ENCODE measurements at places on chromosomes 1 and 21. TPM values are rescaled to one million over a fixed set of nuclear protein-coding genes. Genes with fewer than 3 reads are reported as not detected.

Gene MX2
- 0.17 TPM for total RNA-seq

Gene MRPS15
- total RNA-seq = 47.7 TPM

Gene SYDE2
- total RNA-seq = 9.7 TPM

Gene MASP2
- total RNA-seq = not detected

Gene LCE6A
- not detected for total RNA-seq

Gene MAP10
- total RNA-seq = 2.4 TPM

Gene SPRR2E
- not detected for total RNA-seq

Gene NBPF19
- 19.5 TPM for total RNA-seq

Gene NTMT2
- not detected for total RNA-seq

Gene SMCP
- total RNA-seq = not detected

Gene GPR153
- total RNA-seq = 1.9 TPM

Gene STRIP1
- 57.0 TPM for total RNA-seq

Gene CREB3L4
- total RNA-seq = 7.1 TPM

Gene FAM151A
- not detected for total RNA-seq

Gene ZNF593OS
- not detected for total RNA-seq

Gene BECN2
- not detected for total RNA-seq

Gene IL10
- total RNA-seq = not detected

Gene TRPM2
- total RNA-seq = 0.52 TPM

Gene MEX3A
- 7.1 TPM for total RNA-seq

Gene GRHL3
- 11.1 TPM for total RNA-seq

Gene PGD
- total RNA-seq = 80.4 TPM

Gene USP24
- 79.9 TPM for total RNA-seq

Gene ST6GALNAC3
- total RNA-seq = 0.50 TPM

Gene SELENBP1
- 26.8 TPM for total RNA-seq

Gene SRSF4
- total RNA-seq = 46.8 TPM

Gene TCP10L
- 0.55 TPM for total RNA-seq

Gene CLDN19
- total RNA-seq = not detected

Gene CYB5RL
- 2.6 TPM for total RNA-seq

Gene CORT
- 0.69 TPM for total RNA-seq

Gene RUNX1
- total RNA-seq = 25.4 TPM

Gene DUSP10
- total RNA-seq = 14.1 TPM

Gene ACTL8
- total RNA-seq = not detected

Gene SIM2
- 4.0 TPM for total RNA-seq

Gene PSRC1
- total RNA-seq = 1.5 TPM

Gene LCE2C
- total RNA-seq = not detected

Gene ACTN2
- 0.05 TPM for total RNA-seq

Gene PROX1
- total RNA-seq = 0.17 TPM

Gene SLC1A7
- total RNA-seq = not detected

Gene MMP23B
- 4.0 TPM for total RNA-seq

Data from renal cortical epithelial cell (primary cell).